ENCODE measurements at places on chromosomes 2 and 18.

GRCh38 chr2:231037202-231037730, at the start of gene C2orf72:
C2orf72 (plus strand) TSS chr2:231037523; CDS start chr2:231037566, 43 bp downstream.
- DNase-seq = no peak

DNA sequence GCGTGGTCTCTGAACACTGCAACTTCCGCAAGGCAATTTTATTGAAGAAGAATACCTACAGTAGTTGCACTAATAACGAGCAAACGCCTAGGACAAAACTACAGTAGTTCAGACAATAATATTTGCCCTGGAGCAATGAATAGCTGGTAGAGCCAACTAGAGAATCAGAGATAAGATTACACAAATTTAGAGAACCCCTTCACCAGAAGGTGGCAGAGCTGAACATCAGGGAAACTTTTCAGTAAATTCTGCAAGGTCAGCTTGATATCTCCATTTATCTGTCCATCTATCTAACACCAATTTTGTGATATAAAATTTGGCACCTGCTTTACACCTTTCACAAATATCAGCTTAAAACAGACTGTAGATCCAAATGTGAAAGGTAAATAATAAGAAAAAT, 43.8 kb downstream of the CDH19 start:
- no peak for DNase-seq

DNA sequence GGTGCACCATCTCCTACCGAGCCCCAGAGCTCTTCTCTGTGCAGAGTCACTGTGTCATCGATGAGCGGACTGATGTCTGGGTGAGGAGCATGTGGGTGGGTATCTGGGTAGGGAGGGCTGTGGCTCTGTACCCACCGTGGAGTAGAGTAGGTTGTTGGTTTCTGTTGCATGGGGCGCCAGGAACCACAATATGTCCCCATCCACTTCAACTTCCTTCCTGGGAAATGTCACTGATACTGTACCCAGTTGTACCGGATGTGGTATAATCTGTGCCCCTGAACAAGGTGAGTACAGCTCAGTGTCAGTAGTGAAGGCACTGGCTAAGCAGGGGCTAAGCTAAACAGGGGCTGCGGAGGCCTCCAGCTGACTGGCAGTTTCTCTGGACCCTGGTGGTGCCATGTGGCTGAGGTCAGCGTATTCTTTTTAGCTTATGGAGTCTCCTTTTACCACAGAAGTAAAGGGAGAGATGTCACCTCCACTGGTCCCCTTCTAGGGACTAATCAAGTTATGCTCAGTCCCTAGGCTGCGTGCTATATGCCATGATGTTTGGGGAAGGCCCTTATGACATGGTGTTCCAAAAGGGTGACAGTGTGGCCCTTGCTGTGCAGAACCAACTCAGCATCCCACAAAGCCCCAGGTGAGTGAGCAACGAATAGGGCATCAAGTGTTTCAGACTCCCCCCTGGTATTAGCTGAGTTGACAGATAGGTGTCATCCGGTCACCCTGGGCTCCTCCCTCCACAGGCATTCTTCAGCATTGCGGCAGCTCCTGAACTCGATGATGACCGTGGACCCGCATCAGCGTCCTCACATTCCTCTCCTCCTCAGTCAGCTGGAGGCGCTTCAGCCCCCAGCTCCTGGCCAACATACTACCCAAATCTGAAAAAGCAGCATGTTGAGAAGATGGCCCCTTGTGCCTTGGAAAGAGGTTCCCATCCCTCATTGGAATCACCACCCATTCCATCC, 2.7 kb downstream of the STK16 start:
- DNase-seq = peak; percentile 45

DNA sequence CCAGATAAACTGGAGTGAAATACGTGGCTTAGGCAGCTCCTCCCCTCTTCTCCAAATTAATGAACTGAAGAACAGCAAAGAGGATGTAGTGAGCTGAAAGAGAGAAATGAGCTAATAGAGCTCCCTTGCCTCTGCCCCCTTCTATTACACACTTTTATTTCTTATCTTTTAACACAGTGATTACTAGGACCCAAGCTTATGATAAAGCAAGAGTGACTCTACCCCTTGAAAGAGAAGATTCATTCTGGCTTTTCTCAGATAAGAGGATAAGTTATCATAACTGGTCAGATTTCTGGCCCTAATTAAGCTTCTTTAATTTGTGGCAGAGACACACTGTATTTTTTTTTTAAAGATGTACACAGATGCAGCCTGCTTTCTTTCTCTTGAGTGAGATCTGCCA, 102.2 kb downstream of the MSTN start:
- no peak for DNase-seq

GRCh38 chr18:68847219-68847837, 49.4 kb downstream of the CCDC102B start:
- no peak for DNase-seq

DNA sequence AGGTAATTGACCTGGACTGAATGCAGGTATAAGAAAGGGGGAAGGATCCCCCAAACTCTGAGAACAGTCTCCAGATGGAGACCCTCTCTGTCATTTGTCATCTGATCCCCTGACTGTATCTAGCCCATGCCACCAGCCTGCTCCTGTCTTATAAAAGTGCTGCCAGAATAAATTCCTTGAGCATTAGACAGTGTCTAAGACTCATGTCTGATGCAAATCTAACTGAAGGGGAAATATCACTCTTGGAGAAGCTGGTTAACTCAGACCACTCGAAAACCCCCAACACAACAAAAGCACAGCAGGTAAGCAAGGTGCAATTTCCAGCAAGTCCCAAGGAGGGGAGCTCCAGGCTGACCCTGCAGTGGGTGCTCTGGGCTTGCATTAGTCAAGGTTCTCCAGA, 40.9 kb upstream of the KDM3A start:
- no peak for DNase-seq

DNA sequence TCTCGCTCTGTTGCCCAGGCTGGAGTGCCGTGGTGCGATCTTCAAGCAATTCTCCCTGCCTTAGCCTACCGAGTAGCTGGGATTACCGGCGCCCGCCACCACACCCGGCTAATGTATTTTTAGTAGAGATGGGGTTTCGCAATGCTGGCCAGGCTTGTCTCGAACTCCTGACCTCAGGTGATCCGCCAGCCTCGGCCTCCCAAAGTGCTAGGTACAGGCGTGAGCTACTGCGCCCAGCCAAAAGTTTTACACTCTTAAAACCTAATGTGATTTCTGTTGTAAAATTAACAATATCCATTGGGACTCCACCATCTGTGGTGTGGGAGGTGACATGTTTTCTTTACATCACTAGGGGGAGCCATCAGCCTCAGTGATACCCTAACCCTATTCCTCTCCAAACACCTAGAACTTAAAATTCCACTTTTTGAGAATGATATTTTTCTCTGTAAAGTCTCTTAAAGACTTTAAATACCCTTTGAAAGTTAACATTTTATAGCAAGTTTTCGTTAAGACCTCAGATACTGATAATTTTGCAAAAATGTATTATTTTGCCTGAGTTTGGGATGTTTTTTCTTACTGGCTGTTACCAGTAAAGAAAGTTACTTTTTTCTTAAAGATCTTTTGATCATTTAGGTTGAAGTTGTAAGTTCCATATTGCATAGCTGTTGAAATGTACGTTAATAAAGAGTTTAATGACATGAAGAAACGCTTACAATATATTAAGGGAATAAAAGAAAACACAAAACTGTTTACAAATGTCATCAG, 11.6 kb upstream of the EIF2AK2 start:
- no peak for DNase-seq

DNA sequence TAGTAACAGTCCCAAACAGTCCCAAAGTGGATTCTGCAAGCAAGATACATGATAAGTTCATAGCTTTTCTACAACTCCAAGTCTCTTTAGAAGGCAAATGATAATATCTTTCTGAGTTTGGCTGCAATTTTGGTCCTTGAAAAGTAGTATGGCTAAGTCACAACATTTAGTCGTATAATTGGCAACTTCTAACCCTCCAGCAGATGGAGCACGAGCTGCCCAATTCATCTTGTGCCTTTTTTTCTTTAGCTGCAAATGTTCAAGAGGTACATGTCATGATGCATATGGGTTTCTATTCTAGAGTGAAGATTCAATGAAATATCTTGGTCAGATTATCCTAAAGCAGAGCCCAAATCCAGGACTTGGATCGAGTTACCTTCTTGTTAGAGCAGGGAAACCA, 127.0 kb upstream of the KLHL14 start:
- DNase-seq = no peak

- no peak for DNase-seq
Observed at GRCh38 chr18:61605376-61606067, 272.3 kb downstream of the CDH20 start.

GRCh38 chr2:237278568-237278967, 135.4 kb downstream of the COL6A3 start:
- DNase-seq = no peak

DNA sequence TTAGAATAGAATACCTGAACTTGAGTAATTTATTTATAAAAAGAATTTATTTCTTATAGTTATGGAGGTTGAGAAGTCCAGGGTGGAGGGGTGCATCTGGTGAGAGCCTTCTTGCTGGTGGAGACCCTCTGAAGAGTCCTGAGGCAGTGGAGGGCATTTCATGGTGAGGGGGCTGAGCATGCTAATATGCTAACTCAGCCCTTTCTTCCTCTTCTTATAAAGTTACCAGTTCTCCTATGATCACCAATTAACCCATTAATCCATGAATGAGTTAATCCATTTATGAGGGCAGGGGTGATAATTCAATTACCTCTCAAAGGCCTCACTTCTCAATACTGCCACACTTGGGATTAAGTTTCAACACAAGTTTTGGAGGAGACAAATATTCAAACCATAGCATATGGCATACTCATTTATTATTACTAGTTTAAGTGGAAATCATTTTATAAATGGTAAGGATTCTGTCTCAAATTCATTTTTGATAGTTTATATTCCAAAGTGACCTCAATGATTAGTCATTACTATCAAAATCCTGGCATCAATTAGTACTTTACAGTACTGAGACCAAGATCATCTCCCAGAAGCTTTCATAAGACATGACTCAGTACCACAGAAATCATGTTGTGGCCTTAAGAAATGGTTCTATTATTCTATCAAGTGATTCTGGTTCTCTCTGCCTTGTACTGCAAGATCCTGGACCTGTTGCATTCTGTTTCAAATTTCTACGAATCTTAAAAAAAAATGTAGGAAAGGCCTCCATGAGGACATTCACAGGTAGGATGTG, 5.5 kb downstream of the ZNF396 start:
- no peak for DNase-seq

DNA sequence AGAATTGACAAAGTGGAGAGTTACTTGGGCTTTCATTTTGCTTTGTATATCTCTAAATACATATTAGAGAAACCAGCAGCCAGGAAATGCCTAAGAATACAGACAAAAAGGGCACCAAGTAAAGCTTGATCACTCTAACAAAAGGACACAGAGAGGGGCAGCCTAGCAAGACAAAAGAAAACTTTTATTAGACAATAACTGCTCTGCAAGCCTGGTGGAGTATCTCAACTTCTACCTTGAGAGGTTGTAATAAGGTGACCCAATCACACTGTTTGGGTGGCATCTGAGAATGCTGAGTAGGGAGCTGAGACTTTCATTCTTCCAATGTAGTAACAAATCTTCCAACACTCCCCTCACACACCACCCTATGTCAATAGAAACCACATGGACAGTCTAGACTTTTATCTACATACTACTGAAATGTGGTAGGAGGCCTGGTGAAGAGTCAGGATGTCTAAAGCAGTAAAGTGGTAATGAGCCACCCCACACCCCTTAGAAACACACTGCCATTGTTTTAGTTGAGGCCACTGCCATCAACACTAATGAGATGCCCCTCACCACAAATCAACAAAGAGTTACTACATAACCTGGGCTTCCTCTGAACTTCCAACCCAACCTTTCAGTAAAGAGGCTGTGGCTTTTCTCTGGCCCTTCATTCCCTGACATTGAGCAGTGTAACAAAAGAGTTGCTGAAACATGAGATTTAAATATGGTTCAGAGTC, 726.7 kb upstream of the POU3F3 start:
- no peak for DNase-seq

- no peak for DNase-seq
Observed at GRCh38 chr2:26541401-26542193, 63.7 kb upstream of the OTOF start.

DNA sequence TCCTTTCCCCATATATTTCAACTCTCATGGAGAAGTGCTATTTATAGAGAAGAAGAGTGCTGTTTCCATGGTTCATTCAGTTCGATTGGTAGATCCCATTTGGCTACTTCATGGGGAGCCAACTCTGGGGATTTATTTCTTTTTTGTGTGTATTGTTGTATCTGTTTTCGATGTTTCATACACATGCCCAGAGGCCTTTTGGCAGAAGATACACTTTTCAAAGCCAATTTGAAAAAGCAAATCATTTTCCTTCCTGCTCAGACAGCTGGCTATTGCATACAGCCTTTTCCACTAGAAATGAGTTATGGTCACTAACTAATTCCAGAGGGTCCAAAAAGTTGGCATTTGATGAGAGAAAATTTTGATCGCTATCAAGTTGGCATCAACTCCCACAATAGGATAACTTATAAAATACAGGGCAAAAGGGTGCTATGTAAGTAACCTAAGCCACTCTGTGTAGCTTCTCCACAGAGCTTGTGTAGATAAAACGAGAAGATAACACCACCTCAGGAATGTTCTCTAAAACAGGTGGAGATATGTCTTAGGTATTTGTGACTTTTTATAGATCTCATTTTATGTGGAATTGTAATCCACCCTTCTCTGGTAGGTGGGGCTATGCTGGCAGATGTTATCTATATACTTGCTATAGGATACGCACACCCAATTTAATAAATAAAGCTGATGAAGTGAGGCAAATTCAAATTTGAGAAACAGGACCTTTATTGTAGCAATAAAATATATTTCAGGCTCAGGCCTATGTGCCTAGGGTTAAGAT, 798.5 kb downstream of the SATB2 start:
- no peak for DNase-seq

DNA sequence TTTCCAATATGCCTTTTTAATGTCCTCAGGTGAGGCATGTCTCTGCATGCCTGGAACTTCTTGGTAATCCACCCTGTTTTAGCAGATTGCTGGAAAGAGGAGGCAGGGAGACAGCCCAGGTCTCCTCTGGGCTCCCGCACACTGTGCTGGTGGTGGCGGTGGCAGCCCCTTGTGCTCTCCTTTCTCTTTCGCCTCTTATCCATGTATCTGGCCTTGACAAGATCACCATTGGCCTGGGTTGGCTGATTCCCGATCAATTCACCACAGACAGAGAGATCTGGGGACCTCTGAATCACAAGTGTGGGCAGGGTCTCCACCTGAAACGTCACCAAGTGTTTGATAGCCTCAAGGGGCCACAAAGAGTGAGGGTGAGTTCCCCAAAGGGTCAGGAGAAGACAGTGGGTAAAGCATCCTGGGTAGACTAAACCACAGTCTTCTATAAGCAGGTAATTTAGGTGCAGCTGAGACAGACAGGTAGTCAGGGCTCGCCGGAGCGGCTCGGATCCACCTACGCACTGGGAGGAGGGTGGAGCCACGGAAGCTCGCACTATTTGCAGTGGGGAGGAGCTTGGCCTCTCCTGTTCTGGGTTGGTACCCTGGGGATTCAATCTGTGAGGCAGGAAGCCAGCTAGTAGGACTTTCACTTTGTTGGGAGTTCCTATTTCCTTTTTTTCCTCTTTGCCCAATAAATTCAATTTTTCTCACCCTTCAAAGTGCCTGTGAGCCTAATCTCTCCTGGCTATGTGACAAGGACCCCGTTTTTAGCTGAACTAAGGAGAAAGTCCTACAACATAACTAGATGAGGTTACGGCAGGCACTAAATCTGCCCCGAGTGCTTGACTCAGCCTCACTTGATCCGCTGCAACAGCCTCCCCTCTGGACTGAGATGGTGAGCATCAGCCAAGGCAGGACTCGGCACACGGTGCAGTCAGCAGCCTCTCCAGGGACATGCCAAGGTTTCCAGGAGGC, 57.6 kb downstream of the SLC4A3 start:
- no peak for DNase-seq
